Activated naive CD4-positive, alpha-beta T cell treated with anti-CD3 and anti-CD28 coated beads, Interleukin-2, amount 50 U/mL, for 72 hours (primary cell): ENCODE measurements at places on chromosomes 3 and 15.

GRCh38 chr3:128236657-128237056 lies 83.4 kb downstream of the EEFSEC start:
- DNase-seq: no peak

GRCh38 chr3:192864941-192865340 lies 52.7 kb downstream of the MB21D2 start:
- no peak for DNase-seq

GRCh38 chr3:192082730-192083660 lies 622.0 kb downstream of the PYDC2 start:
- DNase-seq: no peak

DNA sequence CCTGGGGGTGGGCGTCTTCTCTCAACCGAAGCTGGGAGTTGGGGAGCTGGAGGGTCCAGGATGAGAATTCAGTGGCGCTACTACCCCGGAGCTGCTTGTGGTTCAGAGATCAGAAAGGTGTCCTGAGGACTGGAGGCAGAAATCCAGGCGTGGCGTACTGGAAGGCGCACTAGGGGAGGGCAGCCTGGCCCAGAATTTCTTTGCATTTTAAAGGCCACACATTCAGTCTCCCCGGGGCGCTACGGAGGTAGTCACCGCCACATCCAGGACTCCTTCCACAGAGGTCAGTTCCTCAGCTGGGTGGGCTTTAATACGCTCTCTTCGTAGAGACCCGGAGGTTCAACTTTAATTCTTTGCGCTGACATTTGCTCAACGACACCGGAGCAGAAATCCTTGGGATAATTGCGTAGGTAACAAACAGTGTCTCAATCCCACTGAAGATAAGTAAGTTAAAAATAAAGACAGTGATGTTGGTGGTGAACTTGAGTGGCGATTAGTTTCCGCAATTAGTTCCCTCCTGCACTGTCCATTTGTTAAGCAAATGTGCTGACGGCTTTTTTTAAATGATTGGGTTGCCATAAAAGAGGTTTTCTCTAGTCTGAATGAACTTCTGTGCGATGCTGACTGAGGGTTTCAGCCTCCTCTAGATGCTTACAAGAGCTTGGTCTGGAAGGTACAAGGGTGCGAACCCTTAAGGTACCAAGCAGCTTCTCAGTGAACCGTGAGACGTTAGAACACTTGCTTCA lies 535 bp downstream of the MCTP2 start:
- DNase-seq: no peak

- DNase-seq: no peak
Observed at GRCh38 chr15:75309711-75310110, 26.2 kb upstream of the COMMD4 start.

- no peak for DNase-seq
Observed at GRCh38 chr3:50047426-50047825, 41.3 kb upstream of the RBM5 start.

GRCh38 chr15:72375501-72375845 lies 341 bp downstream of the HEXA start:
- no peak for DNase-seq
